ENCODE measurements at places on chromosomes 12 and 14.

DNA sequence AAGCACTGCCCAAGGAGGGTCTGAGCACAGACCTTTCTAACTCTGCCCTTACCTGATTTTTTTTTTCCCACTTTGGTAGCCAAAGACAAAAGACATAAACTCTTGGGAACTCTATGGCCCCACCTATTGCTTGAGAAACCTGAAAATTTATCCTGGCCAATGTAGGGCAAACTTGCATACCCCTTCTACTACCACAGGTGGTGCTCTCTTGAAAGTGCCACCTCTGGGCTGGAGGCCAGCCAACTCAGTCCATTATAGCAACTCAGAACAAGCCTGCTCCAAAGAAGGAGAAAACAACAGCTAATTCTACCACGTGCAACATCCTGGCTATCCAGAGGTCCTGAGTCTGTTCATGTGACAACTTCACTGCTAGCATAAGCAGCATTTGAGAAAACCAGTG is 55.7 kb upstream of the ABCD2 start:
- DNase-seq, result no peak

GRCh38 chr14:63578300-63578699 is 35.1 kb upstream of the PPP2R5E start:
- no peak for DNase-seq

GRCh38 chr14:99039331-99040041 is 232.5 kb downstream of the BCL11B start:
- DNase-seq, result no peak

- DNase-seq, result peak; percentile 32
Observed at GRCh38 chr14:52895000-52895399, 55.9 kb downstream of the FERMT2 start.

- no peak for DNase-seq
Observed at GRCh38 chr14:65277027-65277426, 135.5 kb upstream of the FUT8 start.

- no peak for DNase-seq
Observed at GRCh38 chr12:119151445-119152026, 27.2 kb upstream of the HSPB8 start.

DNA sequence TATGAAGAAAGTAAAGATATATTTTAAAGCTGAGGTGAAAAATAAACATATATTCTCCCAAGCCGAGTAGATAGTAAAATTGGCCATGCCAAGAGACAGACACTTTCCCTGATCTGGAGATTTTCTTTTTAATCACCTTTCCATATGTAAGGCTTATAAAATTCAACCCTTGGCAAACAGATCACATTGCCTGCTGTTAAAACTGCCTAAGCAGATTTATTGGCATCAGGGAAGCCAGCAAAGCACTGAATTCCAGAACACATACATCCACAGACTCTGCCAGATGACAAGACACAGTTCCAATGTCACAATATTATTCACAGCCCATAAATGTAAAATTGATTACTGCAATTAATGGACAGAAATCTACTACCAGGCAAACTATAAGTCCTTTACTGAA is 78.2 kb upstream of the GARIN2 start:
- DNase-seq, result no peak

DNA sequence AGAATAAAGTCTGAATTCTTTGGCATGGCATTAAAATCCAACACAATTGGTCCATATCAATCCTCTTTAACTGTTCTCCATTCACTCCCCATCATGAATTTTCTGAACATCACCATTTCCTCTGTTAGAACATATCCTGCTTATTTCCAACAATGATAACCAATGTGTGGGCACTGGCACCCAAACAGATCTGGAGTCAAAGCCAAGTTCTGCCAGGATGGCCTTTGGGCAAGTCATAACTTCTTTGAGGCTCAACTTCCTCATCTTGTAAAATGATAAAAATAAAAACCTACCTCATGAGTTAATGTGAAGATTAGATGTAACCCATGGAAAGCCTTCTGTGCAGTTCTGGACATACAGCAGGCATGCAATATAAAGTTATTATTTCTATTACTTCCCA is 12.5 kb downstream of the PAWR start:
- peak; percentile 38 for DNase-seq

DNA sequence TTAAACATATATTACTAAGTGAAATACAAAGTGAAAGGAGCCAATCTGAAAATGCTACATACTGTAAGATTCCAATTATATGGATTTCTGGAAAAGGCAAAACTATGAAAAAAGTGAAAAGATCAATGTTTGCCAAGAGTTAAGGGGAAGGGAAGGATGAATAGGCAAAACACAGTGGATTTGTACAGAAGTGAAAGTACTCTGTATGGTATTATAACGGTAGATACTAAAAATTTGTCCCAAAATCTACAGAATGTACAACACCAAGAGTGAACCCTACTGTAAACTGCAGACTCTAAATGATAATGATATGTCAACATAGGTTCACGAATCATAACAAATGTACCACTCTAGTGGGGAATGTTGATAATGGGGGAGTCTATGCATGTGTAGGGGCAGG is 17.8 kb downstream of the EEA1 start:
- DNase-seq, result no peak

DNA sequence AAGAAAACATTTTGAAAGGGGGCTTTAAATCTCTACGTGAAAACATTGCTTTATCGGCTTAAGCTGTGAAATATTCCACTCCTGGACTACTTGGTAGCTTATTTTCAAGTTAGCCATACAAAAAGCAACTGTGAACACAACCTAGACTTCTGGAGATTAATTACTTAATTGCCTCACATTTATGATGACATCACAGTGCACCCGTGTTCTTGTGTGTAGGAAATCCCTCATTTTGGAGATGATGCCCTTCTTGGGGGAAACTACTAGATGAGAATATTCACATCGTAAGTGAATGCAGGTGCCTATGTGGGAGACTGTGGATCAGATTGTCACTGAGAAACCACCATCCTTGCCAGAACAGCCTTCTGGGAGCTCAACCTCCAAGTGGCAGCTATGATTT is 10.5 kb upstream of the B4GALNT3 start:
- no peak for DNase-seq

GRCh38 chr14:40347675-40348074 is 915.4 kb upstream of the FBXO33 start:
- DNase-seq, result no peak

DNA sequence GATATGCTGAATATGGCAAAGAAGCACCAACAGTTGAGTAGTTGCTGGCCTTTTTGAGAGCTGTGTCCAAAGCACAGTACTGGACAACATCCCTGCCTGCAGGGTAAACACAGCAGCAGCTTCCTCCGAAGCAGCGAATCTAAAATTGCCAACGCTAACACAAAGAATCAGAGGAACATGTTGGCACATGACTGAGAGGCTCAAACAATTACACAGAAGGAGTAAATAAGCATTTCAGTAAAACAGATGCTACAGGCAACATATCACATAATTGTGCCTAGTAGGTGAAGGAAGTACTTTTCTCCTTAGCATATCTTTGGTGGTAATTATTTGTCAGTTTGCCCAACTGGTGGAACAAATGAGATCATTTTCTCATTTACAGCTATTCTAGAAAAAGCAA is 52.1 kb downstream of the KICS2 start:
- no peak for DNase-seq

DNA sequence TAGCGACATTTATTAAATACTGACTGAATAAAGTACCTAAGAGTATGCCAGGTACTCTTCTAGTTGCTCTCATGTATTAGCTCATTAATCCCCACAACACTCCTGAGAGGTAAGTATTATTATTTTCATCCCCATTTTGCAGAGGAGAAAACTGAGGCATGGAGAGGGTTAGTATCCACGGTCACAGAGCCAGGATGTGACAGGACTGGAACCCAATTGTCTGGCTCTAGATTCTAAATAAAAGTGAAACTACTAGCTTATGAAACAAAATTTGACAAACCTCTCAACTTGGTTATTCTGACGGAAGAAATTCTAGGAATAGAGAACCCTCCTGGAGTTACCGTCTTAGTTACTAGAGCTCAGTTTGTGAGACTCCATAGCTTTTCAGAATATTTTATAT is 112.2 kb downstream of the CHST11 start:
- DNase-seq, result no peak

DNA sequence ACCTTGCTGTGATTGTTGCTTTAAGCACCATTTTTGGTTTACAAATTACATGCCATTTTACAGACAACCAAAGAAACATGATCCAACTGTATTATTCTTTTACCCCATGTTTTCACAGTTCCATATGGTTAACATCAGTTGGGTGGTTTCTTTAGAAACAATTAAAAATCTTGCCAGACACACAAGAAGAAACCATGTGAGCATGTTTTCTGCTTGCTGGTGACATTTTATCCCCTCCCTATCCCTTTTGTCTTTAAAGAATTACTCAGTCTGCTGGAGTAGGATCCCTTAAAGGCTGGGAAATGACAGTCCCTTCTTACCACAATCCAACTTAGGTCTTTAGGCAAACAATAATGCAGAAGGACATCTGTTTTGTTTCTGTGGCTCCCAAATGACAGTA is 121.8 kb upstream of the PLXNC1 start:
- DNase-seq, result no peak

GRCh38 chr12:67698672-67699581 is 50.4 kb downstream of the DYRK2 start:
- DNase-seq, result peak; percentile 78

DNA sequence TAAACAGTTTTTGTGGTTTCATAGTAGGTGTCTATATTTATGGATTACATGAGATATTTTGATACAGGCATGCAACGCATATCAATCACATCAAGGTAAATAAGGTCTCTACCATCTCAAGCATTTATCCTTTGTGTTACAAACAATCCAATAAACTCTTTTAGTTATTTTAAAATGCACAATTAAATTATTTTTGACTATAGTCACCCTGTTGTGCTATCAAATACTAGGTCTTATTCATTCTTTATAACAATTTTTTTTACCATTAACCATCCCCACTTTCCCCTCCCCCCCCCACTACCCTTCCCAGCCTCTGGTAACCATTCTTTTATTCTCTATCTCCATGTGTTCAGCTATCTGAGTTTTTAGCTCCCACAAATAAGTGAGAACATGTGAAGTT is 175.7 kb upstream of the FBXO33 start:
- no peak for DNase-seq

All from KBM-7 (cell line).